ENCODE measurements at places on chromosomes 13 and 19. TPM values are rescaled to one million over a fixed set of nuclear protein-coding genes. Genes with fewer than 3 reads are reported as not detected.

DNA sequence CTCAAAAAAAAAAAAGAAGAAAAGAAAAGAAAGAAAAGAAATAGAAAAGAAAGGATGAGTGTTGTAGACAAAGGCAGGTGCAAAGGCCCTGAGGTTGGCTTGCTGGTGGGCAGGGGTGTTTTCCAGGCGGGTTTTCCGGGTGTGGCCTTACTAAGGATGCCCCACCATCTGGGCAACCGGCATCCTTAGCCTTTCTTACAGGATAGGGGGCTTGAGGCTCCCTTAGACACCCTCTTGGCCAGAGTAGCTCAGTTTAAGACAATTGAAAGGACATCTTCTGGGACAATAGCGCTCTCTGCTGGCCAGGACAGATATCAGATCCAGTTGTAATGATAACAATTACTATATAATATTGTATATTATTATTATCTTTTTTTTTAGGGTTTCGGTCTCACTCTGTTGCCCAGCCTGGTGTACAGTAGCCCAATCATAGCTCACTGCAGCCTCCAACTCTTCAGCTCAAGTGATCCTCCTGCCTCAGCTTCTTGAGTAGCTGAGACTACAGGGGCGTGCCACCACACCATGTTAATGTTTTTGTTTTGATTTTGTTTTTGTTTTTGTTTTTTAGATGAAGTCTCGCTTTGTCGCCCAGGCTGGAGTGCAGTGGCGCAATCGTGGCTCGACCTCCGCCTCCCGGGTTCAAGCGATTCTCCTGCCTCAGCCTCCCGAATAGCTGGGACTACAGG, 1.4 kb upstream of the QTRT1 start:
- no peaks in the 10 kb centered on the region for H3K27me3 ChIP-seq
- peaks cover 25% of the 10 kb centered on the region for H3K4me1 ChIP-seq
- no peak for DNase-seq
- H3K27ac ChIP-seq, result no peak overlapping the region

GRCh38 chr19:1459479-1459878, 9.6 kb downstream of the APC2 start:
- H3K4me1 ChIP-seq, result no peaks in the 10 kb centered on the region
- H3K4me3 ChIP-seq, result no peak overlapping the region
- no peak for DNase-seq
- peaks cover 7% of the 10 kb centered on the region for H3K36me3 ChIP-seq
- H3K27ac ChIP-seq, result no peak overlapping the region

DNA sequence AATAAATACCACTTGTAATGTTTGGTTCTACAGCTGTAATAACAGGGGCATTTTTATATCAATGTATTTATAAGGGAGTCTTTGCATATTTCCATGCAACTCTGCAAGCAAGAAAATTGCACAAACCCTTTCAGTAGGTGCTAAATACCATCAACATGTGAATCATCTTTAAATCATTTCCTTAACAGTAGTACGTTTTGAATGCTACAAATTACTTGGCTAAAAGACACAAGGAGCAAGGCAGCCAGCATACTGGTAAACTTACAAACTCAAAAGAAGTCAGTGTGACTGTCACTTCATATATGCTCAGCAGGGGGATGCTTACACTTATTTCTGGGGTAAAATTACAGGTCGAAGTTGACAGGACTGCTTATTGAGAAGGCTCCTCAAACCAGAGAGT, 402.4 kb downstream of the EFNB2 start:
- H3K27me3 ChIP-seq, result no peaks in the 10 kb centered on the region
- no peak overlapping the region for H3K27ac ChIP-seq
- H3K36me3 ChIP-seq, result no peaks in the 10 kb centered on the region
- H3K4me3 ChIP-seq, result no peak overlapping the region
- DNase-seq, result no peak
- H3K4me1 ChIP-seq, result no peaks in the 10 kb centered on the region

DNA sequence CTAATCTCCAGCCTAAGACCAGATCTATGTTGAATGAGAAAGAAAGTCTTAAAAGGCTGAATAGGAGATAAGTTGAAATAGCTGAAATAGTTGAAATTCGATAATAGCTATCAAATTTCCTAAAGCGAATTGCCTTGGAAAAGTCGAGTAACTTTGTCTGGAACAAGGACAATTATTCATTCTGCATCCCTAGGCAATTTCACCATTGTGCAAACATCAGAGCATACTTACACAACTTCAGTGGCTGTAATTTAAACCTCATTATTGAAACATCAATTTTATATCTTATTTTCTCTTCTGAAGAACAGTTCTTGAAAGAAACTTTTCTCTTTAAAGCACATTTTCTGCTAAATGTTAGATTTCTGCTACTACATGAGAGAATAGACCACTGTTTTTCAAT, 13.6 kb downstream of the TNFSF13B start:
- H3K27me3 ChIP-seq, result no peaks in the 10 kb centered on the region
- H3K4me1 ChIP-seq, result no peaks in the 10 kb centered on the region
- no peak overlapping the region for H3K4me3 ChIP-seq
- no peak overlapping the region for H3K27ac ChIP-seq
- DNase-seq, result no peak
- H3K36me3 ChIP-seq, result no peaks in the 10 kb centered on the region

DNA sequence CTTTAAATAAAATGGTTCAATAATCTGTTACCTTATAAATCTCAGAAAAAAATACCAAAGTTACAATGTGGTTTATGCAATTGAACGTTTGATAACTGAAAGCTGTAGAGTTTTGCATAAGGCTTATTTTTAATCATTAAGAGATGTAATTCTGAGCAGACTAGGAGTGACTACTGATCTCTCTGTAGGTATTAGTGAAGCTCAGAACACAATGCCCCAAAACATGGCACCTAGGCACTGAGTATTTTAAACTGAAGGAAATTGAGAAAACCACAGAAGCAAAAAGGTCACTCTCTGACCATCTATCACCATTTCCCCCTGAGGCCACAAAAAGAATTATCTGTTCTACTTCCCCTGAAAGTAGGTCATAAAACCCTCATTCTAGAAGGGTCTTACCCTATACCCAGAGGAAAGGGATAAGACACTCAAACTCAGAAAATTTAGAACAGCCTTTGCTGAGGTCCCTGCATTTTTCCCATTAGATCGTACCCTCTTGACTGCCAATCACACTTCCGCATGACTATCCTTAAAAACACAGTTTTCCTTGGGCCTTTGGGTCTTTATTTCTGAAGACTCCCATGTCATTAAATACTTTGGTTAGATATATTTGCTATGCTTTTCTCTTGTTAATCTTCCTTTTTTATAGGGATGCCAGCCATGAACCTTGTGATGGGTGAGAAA, 158.1 kb downstream of the PCDH9 start:
- DNase-seq, result no peak
- H3K27ac ChIP-seq, result no peak overlapping the region
- H3K4me3 ChIP-seq, result no peak overlapping the region
- no peaks in the 10 kb centered on the region for H3K27me3 ChIP-seq

DNA sequence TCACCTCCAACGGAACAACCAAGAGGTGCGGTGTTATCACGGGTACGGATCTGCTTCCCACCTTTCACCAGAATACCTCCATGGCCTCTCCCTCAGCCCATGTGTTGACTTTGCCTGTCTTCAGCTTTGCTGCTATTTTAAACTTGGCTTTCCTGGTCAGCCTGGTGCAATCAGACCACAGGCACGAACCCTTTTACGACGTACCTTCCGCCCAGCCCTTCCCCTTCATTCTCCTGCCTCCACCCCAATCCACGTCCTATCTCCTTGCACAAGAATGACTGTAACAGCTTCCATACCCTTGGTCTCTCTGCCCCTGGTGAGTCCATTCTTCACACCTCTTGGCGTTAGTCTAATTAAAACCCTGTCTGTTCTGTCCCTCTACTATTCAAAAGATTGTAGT, 431.7 kb downstream of the EFNB2 start:
- DNase-seq, result no peak
- H3K27ac ChIP-seq, result no peak overlapping the region
- no peaks in the 10 kb centered on the region for H3K27me3 ChIP-seq

DNA sequence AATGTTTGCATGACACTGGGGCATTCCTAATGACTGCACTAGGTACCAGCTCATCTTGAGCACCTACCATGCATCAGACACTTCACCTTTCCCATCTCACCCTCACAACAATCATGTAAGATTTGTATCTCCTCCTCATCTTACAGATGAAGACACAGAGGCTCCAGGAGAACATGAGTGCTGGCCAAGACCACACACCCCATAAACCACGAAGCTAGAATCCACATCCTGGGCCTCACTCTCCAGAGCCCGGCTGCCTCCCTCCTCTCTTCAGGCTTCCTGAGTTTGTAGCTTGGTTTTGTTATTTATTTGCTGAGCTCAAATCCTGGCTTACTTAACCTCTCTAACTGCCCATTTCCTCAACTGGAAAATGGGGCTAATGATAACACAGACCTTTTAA, 25.9 kb downstream of the FAM216B start:
- H3K4me3 ChIP-seq, result no peak overlapping the region
- no peaks in the 10 kb centered on the region for H3K27me3 ChIP-seq
- no peaks in the 10 kb centered on the region for H3K36me3 ChIP-seq

- no peak overlapping the region for H3K27ac ChIP-seq
- no peaks in the 10 kb centered on the region for H3K4me1 ChIP-seq
- peak; percentile 81 for DNase-seq
- H3K27me3 ChIP-seq, result peaks cover 6% of the 10 kb centered on the region
These were observed 2.4 kb upstream of the F2RL3 start for GRCh38 chr19:16886305-16886880.

ZNF836 gene
- total RNA-seq, result 9.1 TPM

CELF5 gene
- 1.1 TPM for total RNA-seq

SLC27A5 gene
- total RNA-seq, result 4.2 TPM

MBD3L2 gene
- total RNA-seq, result not detected

FFAR1 gene
- total RNA-seq, result not detected
